ENCODE measurements at places on chromosomes 5 and 9. TPM values are rescaled to one million over a fixed set of nuclear protein-coding genes. Genes with fewer than 3 reads are reported as not detected.

The PRDM9 gene
- total RNA-seq, result not detected

The ZFAND5 gene
- total RNA-seq, result 147 TPM

The SPARC gene
- total RNA-seq, result 227 TPM

The CDO1 gene
- total RNA-seq, result not detected

The FAM221B gene
- 0.41 TPM for total RNA-seq

The HRCT1 gene
- total RNA-seq, result 161 TPM

The PDZD2 gene
- 10.1 TPM for total RNA-seq

The PLAC8L1 gene
- total RNA-seq, result not detected

The CRB2 gene
- total RNA-seq, result 1.1 TPM

The RLN2 gene
- 0.32 TPM for total RNA-seq

The LYRM7 gene
- 11.7 TPM for total RNA-seq

GRCh38 chr5:140143521-140144258, 18.0 kb downstream of the IGIP start:
- no peak for DNase-seq

DNA sequence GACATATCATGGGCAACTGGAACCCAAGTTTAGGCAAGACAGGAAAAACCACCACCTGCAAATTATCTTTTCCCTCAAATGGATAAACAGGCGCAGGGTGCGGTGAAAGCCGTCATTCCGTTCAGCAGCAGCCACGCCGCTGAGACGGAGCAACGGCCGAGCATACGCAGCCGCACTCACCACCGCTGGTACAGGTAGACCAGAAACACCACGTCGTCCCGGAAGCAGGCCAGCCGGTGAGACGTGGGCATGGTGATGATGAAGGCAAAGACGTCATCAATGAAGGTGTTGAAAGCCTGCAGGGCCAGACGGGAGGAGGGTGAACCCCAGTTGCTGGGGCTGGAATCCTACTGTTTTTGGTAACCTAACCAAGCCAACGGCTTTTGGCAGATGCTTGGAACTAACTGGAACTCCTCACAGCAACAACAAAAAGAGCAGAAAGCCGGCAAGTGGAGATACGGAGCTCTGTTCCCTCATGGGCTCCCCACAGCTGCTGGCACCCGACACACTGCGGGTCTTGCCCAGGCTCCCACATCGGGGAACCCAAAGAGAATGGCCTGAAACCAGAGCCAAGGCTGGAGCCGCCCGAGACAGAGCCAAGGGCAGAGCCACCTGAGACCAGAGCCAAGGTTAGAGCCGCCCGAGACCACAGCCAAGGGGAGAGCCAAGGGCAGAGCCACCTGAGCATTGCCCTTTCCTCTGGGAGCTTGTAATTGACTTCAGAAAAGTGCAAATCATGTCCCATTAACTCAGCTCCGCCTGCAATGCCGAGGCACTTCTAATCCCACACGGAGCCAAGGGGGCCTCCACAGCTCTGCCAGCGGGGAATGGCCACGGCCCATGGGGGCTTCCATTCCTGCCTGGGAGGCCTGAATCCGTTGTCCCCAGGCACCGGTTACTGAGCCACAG, 24.2 kb downstream of the CLPTM1L start:
- DNase-seq, result no peak

DNA sequence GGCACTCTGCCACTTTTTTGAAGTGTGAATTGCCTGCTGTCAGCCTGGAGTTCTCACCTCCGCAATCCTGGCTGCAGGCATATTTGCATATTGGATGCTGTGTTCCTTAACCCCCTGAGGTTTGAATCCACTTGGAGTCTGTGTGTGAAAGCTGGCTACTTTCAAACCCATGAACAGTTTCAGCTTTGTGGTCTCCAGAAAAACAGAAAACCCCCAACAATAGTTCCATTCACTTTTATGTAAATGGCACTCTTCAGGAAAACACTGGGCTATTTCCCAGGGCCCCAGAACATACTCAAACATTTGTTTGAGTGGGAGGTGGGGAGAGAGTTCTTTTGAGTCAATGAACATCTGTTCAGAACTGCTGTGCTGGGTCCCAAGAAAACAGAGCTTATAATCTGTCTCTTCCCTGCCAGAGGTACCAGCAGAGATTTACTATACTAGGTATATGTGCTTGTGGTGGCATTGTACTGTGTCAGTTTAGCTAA, 5.0 kb downstream of the NUDT2 start:
- no peak for DNase-seq

DNA sequence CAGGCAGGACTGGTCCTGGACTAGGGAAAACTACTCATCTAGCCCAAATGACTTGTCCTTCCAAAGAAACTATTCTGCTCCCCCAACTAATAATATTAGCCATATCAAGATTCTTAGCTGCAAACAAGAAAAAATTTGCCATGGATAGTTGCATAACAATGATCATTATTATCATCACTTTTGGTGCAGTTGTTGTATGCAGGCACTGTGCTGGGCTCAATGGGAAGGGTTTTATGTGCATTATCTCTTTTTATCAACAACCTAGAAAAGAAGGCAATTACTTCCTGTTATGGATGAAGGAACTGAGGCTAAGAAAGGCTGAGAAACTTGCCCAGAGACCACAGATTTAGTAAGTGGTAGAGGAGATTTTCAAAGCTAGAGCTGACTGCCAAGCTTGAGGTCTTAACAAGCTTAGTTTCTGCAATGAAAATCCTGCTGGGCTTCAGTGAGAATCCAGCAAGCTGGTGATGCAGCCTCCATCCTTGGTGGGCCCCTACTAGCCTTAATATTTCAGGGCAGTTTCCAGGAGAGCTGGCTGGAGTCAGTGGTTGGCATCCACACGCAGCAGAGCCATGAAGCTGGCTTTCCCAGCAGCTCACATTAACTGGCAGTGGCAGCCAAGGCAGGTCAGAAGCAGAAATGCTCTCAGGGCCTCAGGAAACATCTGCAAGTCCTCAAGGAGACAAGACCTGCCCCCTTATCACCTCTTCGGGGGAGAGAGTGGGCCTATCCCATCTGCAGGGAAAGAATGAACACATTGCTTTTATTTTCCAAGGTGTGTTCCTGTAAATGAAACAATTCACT, 20.5 kb upstream of the MEGF9 start:
- no peak for DNase-seq

DNA sequence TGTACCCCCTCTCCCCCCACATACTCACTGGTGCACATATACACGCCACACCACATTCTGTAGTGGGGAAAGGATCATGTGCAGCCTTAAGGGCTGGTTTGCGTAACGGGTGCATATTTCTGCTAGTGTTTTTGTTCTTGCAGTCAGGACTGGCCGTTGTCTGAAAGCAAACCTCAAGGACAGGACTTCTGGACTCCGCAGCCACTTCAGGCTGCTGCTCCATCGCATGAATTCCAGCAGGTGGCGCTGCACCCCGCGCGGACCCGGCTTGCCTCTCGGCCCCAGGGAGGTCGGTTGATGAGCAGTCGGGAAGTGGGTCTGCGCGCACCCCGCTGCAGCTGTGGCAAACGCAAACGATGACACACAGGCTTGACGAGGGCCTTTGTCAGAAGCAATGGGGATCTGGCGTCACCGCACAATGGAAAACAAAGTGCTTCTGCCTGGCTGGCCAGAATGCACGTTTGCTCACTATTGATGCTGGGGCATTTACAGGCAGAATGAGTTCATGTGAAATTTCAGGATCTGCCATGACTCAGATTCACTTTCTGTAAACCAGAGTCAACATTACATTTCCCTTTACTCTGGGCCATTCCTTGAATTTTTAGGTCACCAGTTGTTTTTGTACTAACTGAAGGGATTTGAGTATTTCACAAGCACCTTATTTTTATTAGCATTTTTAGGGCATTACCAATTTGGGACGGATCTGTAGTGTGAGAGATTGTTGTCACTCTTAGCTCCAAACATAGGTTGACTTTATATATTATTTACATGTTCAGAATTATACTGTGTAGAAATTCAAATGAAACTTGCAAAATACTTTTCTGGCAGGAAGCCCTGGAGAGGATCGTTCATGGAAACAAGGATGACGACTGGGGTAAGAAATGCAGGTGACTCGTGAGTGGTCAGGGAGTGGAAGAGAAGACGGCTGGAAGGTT, 36.4 kb upstream of the GLRX start:
- DNase-seq, result peak; percentile 80

GRCh38 chr5:20353499-20353898, 365.5 kb upstream of the CDH18 start:
- DNase-seq, result no peak

GRCh38 chr5:14588758-14589543, 7.4 kb downstream of the OTULINL start:
- DNase-seq, result no peak

GRCh38 chr5:60366489-60366888, 333.5 kb downstream of the DEPDC1B start:
- DNase-seq, result no peak

DNA sequence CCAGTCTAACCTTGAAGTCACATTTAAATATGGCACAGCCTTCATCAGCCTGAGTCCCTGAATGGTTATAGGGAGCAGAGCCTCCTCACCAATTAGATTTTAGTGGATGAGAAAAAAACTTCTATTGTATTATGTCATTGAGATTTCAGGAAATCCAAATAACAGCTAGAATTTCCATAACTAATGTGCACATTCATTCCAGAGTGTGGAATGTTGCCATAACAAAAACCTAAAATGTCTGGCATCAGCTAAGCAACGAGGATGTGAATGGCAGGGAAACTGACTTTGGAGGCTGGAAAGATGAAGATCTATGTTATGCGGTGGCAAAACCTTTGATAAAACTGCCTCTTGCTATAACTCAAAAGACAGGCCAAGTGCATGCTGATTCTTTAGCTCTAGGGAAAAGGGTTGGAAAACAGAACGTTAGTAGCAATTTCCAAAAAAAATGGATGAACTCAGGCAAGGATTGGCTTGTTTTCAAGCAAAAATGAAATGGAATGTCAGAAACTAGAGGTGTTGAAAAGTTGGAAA, 91.3 kb upstream of the NFIB start:
- no peak for DNase-seq

GRCh38 chr5:134994560-134995156, 27.0 kb downstream of the CATSPER3 start:
- DNase-seq, result no peak

DNA sequence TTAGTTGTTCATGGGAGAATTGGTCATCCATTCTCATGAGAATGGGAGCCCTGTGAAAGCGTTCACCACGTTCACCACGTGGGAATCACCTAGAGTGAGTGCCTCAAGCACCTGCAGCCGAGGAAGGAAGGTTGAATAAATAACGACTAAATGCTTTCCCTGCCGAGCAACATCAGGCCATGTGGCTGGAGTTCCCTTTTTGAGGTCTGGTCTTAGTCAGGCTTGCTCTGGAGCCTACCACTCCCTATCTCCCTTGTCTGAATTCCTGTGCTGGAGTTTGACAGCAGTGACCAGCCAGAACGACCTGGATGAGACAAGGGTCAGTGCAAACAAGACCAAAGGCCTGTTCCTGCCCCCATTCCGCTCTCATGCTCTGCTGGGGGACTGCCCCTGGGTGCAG, 28.5 kb downstream of the KCNMB1 start:
- no peak for DNase-seq

GRCh38 chr5:132662004-132662401, 4.0 kb downstream of the IL13 start:
- DNase-seq, result no peak

- no peak for DNase-seq
Observed at GRCh38 chr9:2591967-2592366, 29.6 kb upstream of the VLDLR start.

GRCh38 chr5:79456890-79457583, 56.9 kb downstream of the HOMER1 start:
- DNase-seq, result no peak

Measured in mucosa of descending colon (tissue), 3 donors.